ENCODE measurements at places on chromosomes 6 and 20.

DNA sequence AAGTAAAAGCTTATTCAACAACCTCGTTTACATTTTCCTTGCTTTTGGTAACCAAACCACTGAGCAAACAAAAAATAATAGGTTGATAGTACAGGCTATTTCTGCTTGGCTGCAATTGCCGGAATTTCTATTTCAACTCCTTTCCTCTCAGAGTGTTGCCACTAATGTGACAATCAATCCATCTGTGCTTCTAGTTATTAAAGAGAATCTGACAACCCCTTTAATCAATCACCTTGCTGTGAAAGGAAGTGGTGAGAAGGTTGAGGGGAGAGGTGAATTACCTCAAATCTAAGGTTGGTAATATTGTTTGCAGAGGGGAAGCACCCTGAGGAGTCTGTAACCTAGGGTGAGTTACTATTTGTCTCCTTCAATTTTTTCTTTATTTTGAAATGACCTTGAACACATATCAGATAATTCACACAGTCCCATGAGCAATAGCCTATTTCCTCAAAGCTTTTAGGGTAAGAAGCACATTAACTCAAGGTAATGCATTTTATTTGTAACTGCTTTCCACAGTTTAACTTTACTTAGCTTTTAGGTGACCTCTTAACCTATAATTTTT, 603.4 kb downstream of the MMUT start:
- no peak for DNase-seq

- no peak for DNase-seq
Measured at GRCh38 chr20:50193836-50194421, 3.3 kb downstream of the CEBPB start.

- no peak for DNase-seq
Measured at GRCh38 chr20:53767206-53767930, 173.7 kb upstream of the ZNF217 start.

DNA sequence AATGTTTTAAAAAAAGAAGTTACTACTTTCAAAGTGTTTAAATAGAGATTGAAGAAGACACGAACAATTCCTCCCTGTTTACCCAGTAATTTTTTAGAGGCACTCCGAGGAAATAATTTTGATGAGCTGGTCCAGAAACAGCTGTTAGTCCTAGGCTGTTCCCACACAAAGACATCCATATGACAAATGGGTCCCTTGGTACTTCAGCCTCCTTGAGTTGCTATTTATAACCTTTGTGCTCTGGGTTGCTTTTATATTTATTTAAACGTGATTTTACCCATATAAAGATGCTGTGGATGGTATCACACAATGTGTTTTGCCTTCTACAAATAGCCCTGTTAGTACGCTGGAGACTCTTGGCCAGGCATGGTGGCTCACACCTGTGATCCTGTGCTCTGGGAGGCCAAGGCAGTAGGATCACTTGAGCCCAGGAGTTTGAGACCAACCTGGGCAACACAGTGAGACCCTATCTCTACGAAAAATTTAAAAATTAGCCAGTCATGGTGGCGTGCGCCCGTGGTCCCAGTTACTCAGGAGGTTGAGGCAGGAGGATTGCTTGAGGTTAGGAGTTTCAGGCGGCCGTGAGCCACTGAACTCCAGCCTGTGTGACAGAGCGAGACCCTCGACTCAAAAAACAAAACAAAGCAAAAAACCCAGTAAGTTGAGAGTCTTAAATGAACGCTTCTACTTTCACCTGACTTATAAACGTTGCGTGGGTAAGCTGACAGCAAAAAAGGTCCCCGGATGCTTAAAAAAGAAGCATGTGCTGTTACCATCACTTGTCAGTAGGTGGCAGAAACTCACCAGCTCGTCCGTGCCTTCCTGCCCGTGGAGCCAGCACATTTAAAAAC, 56.9 kb upstream of the ARMH2 start:
- DNase-seq = peak; percentile 23

DNA sequence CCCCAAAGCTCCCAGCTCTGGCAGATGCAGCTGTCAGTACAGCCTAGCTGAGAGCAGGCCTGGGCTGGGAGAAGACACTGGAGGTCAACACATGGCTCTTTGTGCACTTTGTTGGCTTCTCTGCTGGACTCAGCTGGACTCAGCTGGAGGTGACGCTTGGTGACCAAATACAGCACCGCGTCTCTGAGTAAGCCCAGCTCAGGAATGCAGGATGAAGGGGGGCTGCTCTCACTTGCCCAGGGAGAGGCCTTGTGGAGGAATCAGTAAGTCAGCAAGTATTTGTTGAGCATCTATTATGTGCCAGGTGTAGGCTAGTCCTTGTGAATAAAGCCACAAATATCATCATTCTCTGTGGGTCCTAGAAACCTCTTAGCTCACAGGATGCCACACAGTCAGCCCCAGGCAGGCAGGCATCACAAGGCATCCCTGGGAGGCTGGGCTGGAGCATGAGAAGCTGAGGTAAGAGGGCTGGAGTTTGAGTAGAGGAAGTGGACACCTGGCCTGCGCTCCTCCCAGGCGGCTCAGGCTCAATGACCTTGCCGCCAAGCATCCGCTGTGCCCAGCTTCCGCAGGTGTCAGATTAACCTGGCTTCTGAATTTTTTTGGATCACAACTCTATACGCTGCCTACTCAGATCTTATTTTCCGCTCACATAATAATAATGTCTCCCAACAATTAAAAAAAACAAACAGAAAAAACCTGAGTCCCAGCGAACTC, 95.4 kb downstream of the TMEM170B start:
- DNase-seq = no peak

GRCh38 chr20:9515741-9516233, 1.4 kb downstream of the LAMP5 start:
- no peak for DNase-seq

GRCh38 chr6:73664701-73665100, 10.9 kb upstream of the SLC17A5 start:
- DNase-seq = no peak

DNA sequence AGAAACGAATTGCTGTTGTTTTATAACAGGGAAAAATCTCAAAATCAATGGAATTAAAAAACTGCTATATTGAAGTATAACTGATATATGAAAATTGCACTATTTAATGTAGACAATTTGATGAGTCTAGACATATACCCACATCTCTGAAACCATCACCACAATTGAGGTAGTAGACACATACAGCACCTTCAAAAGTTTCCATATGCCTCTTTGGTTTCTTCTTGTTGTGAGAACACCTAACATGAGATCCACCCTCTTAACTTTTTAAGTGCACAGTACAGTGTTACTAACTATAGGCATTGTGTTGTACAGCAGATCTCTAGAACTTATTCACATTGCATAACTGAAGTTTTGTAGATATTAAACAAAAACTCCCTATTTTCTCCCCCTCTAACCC, 14.0 kb upstream of the SLC17A5 start:
- no peak for DNase-seq

- no peak for DNase-seq
Measured at GRCh38 chr6:3294396-3294795, 35.6 kb downstream of the PSMG4 start.

GRCh38 chr6:65064844-65065243, 642.2 kb downstream of the EYS start:
- DNase-seq = no peak

GRCh38 chr20:37190354-37191112, 11.2 kb upstream of the MROH8 start:
- DNase-seq = no peak

- no peak for DNase-seq
Measured at GRCh38 chr20:35652641-35653429, 11.9 kb downstream of the CPNE1 start.

DNA sequence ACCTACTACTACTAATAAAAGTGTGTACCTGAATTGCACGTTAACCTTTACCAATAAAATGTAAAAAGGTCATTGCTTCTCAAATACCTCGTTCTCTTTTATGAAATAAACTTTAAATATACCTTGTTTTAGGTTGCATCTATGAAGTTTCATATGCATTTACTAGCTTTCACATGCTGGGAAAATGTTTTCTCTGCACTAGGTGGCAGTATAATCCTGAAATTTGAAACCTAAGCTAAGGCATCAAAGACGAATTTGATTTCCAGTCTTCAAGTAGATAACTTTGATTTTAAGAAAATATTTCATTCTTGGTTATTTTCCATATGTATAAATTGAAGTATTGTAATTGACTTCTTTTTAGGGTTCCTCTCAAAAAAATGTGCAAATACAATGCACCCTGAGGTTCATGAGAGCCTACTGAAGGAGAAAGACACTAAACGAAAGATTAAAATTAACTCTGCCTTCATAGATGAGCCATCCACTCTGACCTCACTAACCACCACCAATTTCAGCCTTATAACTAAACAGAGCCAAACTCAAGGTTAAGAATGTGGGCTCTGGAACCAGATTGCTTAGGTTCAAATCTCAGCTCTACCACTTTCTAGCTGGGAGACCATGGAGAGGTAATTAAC, 7.3 kb upstream of the COL9A1 start:
- peak; percentile 39 for DNase-seq

GRCh38 chr6:151784441-151785214, 22.9 kb upstream of the ESR1 start:
- peak; percentile 27 for DNase-seq

- DNase-seq = no peak
Measured at GRCh38 chr20:48162621-48163020, 377.3 kb upstream of the SULF2 start.

DNA sequence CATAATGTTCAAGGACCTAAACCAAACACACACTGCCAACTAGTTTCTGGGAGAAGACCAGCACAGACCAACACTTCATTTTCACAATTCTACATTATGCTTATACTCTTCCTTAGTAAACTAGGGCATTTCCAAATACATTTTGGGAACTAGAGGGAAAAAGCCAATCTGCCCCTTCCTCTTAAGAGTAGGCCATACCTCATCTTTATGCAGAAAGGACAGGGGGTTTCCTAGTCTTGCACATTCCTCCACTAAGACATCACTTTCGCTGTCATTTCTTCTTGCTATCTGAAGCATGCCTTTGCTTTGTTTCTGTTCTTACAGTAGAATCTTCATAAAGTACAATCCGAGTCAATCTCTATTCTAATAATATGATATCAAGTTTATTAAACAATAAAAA, 105.7 kb downstream of the SMLR1 start:
- DNase-seq = no peak

DNA sequence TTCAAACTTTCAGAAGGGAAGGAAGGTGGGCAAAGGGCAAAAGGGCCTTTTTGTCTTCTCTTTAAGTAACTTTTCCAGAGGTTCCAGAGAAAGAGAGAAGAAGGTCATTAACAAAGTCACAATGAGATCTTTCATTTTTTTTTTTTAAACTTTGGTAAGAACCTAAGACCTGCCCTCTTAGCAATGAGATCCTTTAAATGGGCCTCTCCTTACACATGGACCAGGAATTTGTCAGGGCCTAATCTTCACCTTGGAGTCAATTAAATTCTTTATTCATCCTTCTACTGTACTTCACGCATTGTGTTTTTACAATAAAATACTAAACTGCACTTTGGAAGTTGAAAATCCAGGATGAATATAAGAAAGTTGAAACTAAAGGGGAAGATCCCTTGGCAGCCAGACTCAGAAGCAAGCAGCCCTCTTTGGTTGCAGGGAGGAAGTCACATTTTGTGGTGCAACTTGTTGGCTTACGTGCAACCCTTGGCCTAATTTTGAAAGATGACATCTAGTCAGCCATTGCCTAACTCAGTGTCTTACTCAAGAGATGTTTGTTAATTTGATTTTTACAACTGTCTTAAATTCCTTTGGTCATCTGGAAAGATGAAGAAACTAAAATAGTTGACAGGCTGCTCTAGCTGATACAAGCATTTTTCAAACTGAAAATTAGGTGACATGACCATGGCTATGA, 11.9 kb upstream of the TMEM170B start:
- no peak for DNase-seq

DNA sequence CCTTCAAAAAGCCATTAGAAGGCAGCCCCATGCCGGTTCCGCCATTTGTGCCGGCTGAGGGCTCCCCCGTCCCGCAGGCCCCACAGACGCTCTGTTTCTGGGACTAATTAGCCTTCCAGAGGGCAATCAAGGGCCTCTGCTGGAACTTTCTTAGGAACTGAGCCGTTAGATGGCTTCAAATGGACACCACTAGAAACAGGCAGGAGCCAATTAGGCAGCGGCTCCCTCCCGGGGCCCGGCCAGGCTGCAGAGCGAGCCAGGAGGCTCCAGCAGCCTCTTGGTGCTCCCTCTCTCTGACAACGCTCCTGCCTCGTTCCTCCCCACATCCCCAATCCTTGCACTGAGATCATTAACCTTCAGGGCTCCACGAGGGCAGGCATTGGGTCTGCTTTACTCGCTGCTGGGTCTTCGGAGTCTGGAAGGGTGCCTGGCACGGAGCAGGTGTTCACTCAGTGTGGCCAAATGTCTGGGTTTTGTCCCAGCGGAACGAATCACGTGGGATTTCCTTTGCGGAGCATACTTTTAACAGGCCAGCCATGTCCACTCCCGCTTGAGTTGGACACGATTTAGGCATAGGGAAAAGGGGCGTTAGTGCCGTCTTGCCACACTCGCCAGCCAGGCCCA, 98.3 kb downstream of the TMEM242 start:
- DNase-seq = no peak

DNA sequence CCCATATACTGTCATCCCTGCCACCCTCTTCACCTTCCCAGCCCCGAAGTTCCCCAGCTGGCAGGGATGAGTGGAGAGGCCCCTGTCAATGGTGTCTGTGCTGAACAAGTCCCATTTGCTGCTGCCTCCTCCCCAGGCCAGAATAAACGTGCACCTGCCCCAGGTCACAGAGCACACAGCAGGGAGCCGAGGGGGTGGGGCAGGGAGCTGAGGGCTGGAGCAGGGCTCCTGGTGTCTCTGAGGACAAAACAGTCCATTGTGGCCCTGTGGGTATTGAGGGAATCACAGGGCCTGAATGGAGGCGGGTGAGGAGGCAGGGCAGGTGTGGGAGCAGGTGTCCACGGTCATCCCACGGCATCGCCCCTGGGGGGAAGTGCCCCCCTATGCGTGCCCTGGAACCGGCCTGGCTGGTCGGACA, 55.8 kb downstream of the SNAI1 start:
- DNase-seq = no peak

DNA sequence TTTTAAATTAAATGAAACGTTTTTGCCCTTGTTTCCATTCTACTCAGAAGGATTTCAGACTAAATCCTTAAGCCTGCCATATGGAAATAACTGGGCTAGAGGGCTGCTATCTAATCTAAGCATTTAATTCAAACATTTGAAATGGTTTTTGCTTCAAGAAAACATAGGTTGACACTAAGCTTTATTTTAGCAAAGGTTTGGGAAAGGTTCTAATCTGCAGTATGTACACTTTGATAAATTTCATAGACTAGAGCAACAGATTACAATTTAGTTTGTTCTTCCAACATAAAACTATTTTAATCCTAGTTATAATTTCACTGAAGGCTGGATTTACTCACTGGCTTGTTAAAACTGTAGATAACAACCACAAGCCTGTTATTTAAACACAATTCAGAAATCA, 72.1 kb downstream of the TMEM200A start:
- DNase-seq = no peak

GRCh38 chr6:101397199-101397598, 3.7 kb downstream of the GRIK2 start:
- DNase-seq = no peak

DNA sequence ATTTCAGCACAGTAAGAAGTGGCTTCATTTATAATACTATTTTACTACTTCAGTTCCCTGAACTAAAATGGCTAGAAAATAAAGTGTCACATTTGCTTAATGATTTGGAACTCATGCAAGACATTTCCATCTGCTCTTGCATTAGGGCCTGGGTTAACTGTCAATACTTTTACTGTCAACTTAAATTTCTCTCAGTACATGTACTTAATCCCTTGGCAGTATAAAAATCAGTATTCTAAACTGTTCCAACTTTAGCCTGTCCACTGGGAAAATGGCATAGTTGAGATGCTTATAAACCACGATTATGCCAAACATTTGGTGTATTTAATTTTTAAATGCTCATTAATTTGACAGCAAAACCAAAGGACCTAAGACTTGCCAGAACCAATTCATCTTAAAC, 154.5 kb downstream of the ASCC3 start:
- DNase-seq = no peak

- no peak for DNase-seq
Measured at GRCh38 chr6:30818391-30818841, 65.9 kb upstream of the DDR1 start.

All from epithelial cell of proximal tubule (primary cell).